Activated CD4-positive, alpha-beta T cell treated with anti-CD3 and anti-CD28 coated beads, Interleukin-2, amount 10 ng/mL, durations not matched to agents 24 days and 14 days (primary cell): ENCODE measurements at places on chromosomes 12 and 14. TPM values are rescaled to one million over a fixed set of nuclear protein-coding genes. Genes with fewer than 3 reads are reported as not detected.

The CLEC4A gene
- 0.97 and 1.5 TPM in 2 replicates for total RNA-seq

The E2F7 gene
- 16.8 and 20.0 TPM in 2 replicates for total RNA-seq

The PTPRO gene
- total RNA-seq: 0.69 and 1.6 TPM in 2 replicates

The KLRC1 gene
- not detected in 2 replicates for total RNA-seq

The FITM1 gene
- total RNA-seq: 0.26 and 0.54 TPM in 2 replicates

The CMKLR1 gene
- not detected in 2 replicates for total RNA-seq

The PKP2 gene
- not detected in 2 replicates for total RNA-seq

The KDM2B gene
- total RNA-seq: 60.7 and 62.9 TPM in 2 replicates

The CLEC2B gene
- 13.0 and 13.1 TPM in 2 replicates for total RNA-seq

The OTX2 gene
- not detected in 2 replicates for total RNA-seq

The RAD51AP1 gene
- 31.4 and 35.8 TPM in 2 replicates for total RNA-seq

The HSPB8 gene
- not detected in 2 replicates for total RNA-seq

The GYS2 gene
- total RNA-seq: 0.17 TPM in 1 of 2 replicates, not detected in the other

The RERGL gene
- not detected in 2 replicates for total RNA-seq

The SLCO1A2 gene
- 0.02 TPM in 1 of 2 replicates, not detected in the other for total RNA-seq

The CCDC175 gene
- total RNA-seq: not detected in 2 replicates

The GNB3 gene
- total RNA-seq: 1.6 and 1.7 TPM in 2 replicates

The KRT77 gene
- total RNA-seq: not detected in 2 replicates

The KRT78 gene
- total RNA-seq: not detected in 2 replicates

The PGF gene
- 0.23 and 0.24 TPM in 2 replicates for total RNA-seq

The MANSC4 gene
- not detected in 2 replicates for total RNA-seq

The ARHGDIB gene
- 452 TPM in 2 replicates for total RNA-seq

The NRIP2 gene
- total RNA-seq: not detected in 2 replicates

The GCH1 gene
- 49.8 and 49.9 TPM in 2 replicates for total RNA-seq

The SMCO2 gene
- 1.1 and 1.4 TPM in 2 replicates for total RNA-seq

The CLEC4E gene
- not detected in 2 replicates for total RNA-seq

The LRRC10 gene
- not detected in 2 replicates for total RNA-seq

The TMEM52B gene
- not detected in 2 replicates for total RNA-seq

The ANO2 gene
- not detected in 2 replicates for total RNA-seq

The STAB2 gene
- not detected in 2 replicates for total RNA-seq
